ENCODE measurements at places on chromosomes 11 and 22.

- no peak for DNase-seq
These were observed 1.0 kb downstream of the PRSS23 start for GRCh38 chr11:86801364-86801763.

DNA sequence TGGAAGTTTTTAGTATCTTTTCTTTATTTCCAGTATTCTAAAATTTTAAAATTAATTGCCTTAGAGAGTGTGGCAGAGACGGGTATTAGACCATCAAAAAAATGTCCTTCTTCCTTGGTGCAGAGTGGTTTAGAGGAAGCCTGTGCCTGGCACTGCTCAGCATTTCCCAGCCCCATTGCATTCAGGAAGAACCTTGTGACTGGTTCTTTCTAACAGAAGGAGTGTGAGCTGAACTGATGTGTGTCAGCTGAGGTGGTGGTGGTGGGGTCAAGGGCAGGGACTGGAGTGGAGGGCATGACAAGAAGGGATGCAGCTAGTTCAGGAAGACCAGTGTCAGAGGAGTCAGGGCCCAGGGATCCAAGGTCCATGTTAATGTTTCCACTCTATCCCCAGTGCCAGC, 58.7 kb upstream of the FDX1 start:
- DNase-seq: no peak

GRCh38 chr11:107221748-107222285, 203.5 kb upstream of the GUCY1A2 start:
- no peak for DNase-seq

GRCh38 chr11:101180481-101180880, 50.9 kb upstream of the PGR start:
- no peak for DNase-seq

GRCh38 chr11:61754534-61755482, 2.4 kb downstream of the MYRF start:
- no peak for DNase-seq

DNA sequence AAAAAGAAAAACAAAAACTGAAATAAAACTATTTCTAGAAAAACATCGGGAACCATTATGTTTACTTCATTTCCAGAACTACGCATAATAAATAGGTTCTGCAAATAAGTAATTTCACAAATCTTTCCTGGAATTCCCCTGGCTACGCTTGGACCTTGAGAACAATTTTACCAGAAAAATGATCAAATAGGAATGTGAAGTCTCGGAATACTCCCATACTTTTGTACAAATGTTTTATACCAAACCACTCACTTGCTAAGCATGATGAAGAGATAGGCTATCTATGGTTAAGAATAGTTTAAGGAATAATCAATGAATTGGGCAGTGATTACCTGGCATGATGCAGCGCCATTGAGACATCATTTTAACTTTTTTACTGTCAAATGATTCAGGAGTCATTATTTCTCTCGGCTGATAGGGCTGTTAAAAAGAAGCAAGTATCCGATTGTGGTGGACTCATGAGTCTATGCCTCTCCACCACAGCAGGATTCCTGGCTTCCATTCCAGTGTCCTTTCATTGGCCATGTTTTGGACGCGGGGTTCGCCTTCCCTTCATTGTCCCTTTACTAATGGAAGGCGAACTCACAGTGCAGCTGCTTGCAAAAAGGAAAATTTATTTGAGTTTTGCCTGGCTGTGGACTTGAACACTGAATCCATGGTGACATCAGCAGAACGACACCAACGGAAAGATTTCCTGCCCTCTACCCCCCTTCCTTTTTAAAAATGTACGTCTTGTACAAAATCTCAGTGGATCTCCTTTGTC, 39.9 kb upstream of the BLID start:
- DNase-seq: peak; percentile 33

DNA sequence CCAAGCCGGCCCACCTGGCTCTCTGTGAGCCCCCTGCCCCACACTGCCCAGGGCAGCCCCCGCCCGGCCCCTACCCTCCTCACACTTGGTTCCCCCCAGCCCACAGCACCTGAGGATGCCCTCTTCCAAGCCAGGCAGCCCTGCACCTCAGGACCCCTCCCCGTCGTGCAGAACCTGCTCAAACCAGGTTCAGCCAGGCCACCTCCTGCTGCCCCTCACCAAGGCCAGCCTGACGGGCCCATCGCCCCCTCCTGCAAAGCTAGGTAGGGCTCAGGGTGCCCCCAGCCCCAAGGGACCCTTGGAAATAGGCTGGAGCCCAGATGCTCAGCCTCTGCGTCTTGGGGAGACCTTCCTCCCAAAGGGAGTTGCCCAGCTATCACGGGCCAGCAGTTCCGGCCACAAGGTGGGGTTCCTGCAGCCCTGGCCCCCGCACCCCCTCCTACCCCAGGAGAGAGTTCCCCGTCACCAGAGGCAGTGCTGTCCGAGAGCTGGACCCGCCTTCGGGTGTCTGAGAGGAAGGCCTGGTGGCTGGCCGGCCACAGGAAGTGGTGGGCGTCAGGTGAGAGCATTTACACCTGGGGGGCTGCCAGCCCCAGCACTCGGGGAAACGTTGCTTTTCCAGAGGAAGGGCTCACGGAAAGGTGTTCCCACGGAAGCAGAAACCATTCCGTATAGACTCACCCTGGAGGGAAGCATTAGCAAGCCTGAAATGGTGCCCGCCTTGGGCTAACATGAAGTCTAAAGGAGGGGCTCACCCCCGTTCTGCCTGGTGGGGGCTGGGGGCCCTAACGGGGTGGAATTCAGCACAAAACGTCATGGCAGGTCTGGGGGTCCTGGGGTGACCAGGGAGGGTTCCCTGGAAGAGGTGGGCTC, 3.2 kb upstream of the SYT8 start:
- no peak for DNase-seq

DNA sequence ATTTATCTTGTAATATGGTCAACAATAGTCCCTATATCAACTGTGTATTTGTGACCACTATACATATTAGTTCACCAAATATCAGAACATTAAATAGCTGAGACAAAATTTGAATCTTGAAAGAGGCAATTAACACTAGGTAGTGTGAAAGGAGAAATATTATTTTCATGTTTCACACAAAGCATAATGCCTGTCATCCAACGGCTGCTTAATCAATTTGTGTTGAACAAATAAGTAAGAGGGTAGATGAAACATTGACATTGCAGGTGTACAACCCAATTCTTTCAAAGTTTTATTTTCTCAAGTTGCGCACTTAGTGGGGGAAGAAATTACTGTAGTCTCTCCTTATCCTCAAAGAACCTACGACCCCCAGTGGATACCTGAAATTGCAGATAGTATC, 3.4 kb upstream of the OR8I2 start:
- no peak for DNase-seq

GRCh38 chr11:121464352-121464946, 11.7 kb upstream of the SORL1-AS1 start:
- DNase-seq: no peak

- no peak for DNase-seq
These were observed 44.9 kb upstream of the FADD start for GRCh38 chr11:70158201-70158600.

- DNase-seq: no peak
These were observed 344.3 kb downstream of the AASDHPPT start for GRCh38 chr11:106421676-106422292.

DNA sequence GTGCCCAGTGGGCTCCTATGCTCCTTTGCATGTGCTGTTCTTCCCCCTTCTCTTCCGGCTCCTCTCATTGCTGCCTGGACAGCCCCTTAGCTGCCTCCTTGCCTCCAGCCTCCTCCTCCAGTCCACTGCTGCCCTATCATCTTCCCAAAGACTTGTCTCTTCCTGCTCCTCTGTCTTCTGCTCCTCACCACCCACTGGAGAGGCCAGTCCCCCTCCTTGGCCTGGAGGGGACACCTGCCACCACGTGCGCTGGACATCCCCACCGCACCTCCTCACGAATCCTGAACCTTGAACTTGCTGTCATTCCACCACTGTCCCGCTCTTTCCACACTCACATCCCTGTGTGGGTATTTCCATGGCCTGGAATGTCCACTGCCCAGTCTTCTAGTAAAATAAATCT, 49.8 kb downstream of the MICAL2 start:
- no peak for DNase-seq

- peak; percentile 75 for DNase-seq
These were observed 2.1 kb upstream of the DRD2 start for GRCh38 chr11:113477321-113477720.

- no peak for DNase-seq
These were observed 4.8 kb downstream of the ARHGEF17 start for GRCh38 chr11:73312851-73313327.

DNA sequence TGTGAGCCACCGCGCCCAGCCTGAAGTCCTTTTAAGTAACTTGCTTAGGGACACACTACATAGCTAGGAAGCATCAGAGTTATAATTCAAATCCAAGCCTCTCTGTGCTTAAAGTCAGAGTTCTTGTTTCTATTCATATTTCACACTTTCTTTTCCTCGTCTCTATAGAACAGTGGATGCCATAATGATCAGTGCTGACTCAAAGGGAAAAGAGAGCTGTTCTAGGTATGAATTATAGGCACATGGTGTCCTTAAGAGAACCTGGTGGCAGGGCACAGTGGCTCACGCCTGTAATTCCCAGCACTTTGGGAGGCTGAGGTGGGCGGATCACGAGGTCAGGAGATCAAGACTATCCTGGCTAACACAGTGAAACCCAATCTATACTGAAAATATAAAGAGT, 400.2 kb upstream of the DDI1 start:
- DNase-seq: no peak

GRCh38 chr22:26082866-26083265, 86.4 kb upstream of the SEZ6L start:
- DNase-seq: peak; percentile 52

- no peak for DNase-seq
These were observed 226.7 kb downstream of the BRD1 start for GRCh38 chr22:49600891-49601431.

GRCh38 chr11:45580399-45580798, 85.0 kb downstream of the CHST1 start:
- no peak for DNase-seq

DNA sequence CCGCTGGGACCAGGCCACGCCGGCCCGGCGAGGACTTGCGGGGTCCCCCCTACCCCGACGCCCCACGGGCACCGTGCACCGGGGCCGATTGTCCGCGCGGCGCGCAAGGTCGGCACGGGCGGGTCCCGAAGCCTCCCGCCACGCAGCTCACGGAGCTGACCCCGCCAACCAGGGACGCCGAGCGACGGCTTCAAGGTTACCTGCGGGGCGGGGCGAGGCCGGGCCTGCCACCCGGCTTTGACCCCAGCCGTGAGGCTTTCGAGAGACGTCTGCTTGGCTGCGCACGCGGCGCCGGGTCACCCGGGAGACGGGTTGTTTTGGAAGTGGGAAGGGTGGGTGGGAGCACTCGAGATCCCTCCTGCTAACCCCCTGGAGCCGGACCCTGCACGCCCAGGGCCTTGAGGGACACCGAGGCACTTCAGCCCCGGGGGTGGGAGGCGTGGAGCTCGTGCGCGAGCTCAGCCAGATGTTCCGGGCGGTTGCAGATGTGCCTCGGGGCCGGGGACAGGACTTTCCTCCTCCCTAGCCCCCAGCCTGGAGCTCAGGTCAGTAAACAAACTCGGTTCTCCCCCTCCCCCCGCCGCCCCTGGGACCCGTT, 3.2 kb upstream of the WNT11 start:
- DNase-seq: peak; percentile 48

DNA sequence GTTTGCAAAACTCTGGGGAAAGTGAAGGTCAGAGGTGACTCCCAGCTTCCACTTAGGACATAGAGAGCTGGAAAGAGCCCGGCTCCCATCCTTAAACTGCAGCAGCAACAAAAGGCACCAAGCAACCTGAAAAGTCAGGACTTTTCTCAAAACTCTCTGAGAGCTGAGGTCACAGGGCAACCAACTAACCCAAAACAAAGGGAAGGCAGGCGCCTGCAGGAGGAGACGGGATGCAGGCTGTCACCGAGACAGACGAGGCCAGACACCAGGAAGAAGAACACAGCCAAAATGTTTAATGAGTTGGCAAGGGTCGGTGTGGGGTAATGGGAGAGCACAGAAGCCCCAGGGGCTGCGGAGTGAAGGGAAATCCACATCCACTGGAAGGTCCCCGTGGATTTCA, 19.9 kb downstream of the ASCL2 start:
- no peak for DNase-seq

DNA sequence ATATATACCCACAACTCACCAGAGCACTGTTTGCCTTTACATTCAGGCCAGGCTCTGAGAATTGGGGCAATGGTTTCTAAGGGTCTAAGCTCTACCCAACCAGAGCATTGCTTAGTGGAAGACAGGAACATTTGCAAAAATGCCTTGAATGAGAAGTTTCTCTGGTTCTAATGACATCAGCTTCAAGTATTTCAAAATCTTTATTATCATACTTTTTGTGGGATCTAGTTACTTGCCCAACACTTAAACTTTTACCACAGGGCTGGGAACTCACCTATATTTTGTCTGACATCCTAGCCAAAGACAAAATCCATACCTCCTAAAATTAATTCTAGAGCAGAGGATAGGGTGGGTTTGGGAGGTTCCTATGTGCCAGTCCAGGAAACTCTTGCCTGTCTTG, 51.5 kb downstream of the INSC start:
- DNase-seq: no peak

DNA sequence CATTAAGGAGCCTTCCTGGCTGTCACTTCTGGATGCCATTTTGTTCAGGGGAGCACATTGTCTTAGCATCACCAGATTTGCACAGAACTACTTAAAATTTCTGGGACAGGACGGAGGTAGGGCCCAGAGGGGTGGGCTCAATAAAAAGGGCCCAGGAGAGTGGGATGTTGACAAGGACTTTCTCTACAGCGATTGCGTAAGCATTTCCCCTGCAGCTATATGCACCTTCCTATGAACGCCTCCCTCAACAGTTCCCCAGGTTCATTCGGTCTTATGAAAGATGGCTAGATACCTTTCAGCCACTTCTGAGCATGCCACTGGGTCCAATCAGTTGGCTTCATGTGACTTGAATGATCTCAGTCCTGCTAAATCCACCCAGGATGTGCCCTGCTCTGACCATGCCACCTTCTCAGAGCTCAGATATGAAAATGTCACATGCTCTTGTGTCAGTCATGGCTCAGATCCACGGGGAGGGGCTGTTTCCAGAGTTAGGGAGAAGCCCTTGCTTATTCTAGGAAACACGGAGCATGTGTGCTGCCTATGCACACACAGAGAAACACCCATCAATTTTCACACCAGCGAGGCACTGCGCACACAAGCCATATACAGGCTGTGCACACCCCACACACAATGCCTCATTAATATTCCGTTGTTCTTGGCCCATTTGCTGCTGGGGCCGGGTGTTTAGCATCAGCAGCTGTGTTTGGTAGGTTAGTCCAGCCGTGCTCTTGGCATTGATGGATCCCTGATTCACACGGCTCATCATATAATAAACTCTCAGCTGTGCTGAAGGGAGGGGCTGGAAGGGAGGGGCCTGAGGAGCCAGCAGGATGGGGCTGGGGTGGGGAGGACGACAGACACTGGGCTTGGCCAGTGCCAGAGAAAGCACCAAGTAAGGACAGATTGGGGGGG, 52.5 kb upstream of the NNMT start:
- peak; percentile 55 for DNase-seq

GRCh38 chr11:108193725-108194124, 28.7 kb downstream of the NPAT start:
- no peak for DNase-seq

- DNase-seq: peak; percentile 54
These were observed 64.4 kb downstream of the NAV2 start for GRCh38 chr11:19777039-19777376.

GRCh38 chr11:108218455-108218854, 4.0 kb downstream of the NPAT start:
- DNase-seq: no peak
